Stimulated activated naive CD4-positive, alpha-beta T cell treated with Interleukin-2 at 50 U/mL for 16 hours (primary cell): ENCODE measurements at places on chromosomes 5 and 9.

DNA sequence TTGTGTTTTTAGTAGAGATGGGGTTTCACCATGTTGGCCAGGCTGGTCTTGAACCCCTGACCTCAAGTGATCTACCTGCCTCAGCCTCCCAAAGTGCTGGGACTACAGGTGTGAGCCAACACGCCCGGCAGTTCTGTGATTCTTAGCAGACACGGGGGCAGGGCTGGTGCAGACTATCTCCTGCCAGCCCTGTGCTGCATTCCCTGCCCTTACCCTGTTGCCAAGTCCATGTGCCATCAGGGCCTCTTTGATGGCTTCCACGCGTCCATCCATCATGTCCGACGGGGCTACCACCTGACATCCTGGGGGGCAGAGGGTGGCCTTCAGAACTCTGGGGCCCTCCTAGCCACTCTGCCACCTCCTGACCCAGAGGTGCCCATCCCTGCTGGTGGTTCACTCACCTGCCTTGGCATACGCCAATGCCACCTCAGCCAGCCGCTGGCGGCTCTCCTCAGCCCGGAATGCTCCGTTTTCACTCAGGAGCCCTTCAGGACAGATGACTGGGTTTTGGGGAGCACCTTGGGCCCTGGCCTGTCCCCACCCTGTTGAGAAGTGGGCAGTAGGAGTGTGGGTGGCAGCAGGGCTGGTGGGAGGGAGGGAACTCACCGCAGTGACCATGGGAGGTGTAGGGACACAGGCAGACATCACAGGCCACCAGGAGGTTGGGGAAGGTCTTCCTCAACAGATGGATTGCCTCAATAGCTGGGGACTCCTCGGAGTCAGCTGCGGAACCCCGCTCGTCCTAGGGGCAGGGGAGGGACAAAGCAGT, 10.7 kb downstream of the ALAD start:
- no peak for DNase-seq

GRCh38 chr9:133261103-133261752, 13.8 kb downstream of the ABO start:
- DNase-seq = no peak

DNA sequence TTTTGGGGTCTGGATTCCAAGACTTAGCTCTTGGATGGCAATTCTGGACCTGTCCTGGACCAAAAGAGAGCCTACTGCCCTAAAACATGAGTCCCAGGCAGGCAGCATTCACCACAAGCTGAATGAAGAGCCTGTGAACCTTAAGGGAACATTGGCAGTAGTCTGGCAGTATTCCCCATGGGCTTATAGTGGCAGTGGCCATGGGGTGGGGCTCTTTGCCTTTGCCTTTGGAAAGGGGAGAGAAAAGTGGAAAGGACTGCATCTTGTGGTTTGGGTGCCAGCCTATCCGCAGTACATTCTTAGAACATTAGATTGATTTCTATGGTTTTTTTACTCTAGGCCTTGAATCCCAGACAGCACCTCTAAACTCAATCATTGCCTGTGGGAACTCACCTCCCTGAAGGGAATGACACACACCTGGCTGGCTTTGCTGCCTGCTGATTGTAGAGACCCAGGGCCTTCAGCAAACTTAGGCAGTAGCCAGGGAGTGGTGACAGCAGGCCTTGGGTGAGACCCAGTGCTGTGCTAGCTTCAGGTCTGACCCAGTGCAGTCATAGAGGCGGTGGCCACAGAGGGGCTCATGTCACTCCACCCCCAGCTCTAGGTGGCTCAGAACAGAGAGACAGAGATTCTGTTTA, 216.3 kb downstream of the CETN3 start:
- no peak for DNase-seq

DNA sequence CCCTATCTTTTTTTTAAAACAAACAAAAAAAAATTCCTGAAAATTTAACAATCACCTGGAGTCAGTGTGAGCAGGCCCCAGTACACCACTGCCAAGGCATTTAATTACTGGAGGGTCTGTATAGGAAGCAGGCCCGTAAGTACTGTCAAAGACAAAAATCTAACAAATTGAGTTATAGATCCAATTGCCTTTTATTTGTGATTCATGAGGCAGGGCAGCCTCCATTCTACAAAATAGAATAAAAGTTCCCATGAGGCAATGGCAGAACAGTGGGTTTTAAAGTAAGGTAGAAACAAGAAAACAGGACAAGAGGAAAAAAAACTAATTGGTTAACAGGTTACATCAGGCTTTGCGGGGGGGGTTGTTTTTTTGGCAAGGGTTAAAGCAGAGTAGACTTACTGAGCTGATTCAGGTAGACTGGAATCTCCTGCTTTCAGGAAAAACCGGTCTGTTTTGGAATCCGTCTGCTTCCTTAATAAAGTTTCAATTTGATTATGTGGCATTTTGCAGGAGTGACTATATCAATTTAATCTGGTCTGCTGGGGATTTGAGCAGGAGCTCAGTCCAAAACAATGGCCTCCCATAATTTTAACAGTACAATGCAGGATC, 48.9 kb downstream of the AUH start:
- DNase-seq = no peak

GRCh38 chr5:96614110-96614691, 48.0 kb upstream of the CAST start:
- peak; percentile 16 for DNase-seq

GRCh38 chr5:107624235-107624634, 46.5 kb downstream of the EFNA5 start:
- DNase-seq = no peak
